ENCODE measurements at places on chromosomes 6 and 20.

GRCh38 chr6:3776881-3777507 is 25.5 kb upstream of the PXDC1 start:
- peak; percentile 23 for DNase-seq

DNA sequence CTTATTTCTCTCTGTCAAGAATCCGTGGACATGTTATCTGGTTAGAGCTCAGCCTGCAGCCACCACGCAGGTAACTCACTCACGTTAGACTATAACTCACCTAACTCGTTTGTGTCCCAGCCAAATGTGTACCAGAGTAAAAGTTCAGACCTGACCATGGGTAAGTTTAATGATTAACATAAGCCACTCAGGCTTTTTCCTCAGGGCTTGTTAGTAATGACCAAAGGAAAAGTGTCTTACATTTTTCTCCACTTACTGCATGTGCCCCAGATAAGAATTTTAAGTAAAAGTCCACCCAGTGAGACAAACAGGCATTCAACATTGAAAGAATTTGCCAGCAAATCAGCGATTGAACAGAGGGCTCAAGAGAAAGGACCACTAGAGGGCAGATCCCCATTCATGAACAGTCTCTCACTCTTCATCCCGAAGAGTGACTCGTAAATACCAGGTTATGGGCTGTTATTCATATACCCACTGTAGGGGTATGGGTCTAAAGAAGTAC is at the start of gene PKHD1:
TSS of gene PKHD1 (minus strand) at position 116 of the 502 bp plus-strand sequence. CDS start 2,680 bp downstream, outside the sequence.
- DNase-seq, result peak; percentile 63

- DNase-seq, result no peak
Observed at GRCh38 chr6:147106759-147107401, 97.3 kb upstream of the STXBP5 start.

DNA sequence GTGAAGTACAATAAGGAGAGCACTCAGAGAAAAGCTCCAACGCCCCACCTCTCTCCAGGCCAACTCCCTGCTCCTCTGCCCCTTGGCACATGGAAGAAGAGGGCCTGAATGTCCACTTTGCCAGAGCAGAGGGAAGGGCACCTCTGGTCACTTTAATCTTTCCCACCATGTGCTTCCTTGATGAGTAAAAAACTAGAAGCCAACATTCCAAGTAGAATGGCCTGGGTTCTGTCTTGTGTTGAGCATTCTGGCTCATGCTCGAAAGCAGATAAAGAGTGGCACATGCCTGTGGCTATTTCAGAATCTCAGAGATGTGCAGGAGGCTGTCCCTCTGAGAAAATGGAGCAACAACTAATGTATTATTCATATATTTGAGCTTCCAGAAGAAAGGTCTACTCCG is 177.4 kb upstream of the PLN start:
- DNase-seq, result no peak

DNA sequence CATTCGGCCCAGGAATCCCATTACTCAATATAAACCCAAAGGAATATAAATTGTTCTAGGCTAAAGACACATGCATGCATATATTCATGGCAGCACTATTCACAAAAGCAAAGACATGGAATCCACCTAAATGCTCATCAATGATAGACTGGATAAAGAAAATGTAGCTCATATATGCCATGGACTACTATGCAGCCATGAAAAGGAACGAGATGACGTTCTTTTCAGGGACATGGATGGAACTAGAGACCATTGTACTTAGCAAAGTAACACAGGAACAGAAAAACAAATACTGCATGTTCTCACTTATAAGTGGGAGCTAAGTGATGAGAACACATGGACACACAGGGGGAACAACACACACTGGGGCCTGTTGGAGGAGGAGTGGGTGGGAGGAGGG is 769.5 kb downstream of the TBC1D32 start:
- DNase-seq, result no peak

DNA sequence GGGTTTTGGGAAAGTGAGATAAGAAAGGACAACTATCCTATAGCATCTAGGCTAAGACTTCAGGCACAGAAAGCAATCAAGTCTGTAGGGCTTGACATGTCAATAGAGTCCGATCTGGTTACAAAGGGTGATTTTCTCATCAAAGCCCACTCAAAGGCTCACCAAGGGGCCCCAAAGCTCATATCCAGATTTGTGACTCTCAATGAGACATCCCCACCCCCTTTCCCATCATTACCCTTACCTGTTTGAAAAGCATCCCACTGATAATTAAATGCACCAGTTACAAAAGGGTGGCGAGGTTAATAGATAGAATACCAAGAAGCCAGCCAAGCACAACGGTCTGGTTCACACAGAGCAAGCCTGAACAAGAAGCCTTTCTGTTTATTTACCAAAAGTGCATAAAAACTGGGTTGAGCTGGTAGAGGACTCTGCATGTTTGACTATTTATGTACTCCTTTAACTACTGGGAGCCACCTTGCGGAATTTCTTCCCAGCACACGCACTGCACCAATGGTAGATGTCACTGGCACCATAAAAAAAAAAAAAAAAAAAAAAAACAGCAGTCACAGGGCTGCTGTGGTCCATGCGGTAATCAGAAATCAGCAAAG is 6.1 kb downstream of the JAG1 start:
- no peak for DNase-seq

- DNase-seq, result no peak
Observed at GRCh38 chr6:163958646-163959045, 544.1 kb downstream of the QKI start.

DNA sequence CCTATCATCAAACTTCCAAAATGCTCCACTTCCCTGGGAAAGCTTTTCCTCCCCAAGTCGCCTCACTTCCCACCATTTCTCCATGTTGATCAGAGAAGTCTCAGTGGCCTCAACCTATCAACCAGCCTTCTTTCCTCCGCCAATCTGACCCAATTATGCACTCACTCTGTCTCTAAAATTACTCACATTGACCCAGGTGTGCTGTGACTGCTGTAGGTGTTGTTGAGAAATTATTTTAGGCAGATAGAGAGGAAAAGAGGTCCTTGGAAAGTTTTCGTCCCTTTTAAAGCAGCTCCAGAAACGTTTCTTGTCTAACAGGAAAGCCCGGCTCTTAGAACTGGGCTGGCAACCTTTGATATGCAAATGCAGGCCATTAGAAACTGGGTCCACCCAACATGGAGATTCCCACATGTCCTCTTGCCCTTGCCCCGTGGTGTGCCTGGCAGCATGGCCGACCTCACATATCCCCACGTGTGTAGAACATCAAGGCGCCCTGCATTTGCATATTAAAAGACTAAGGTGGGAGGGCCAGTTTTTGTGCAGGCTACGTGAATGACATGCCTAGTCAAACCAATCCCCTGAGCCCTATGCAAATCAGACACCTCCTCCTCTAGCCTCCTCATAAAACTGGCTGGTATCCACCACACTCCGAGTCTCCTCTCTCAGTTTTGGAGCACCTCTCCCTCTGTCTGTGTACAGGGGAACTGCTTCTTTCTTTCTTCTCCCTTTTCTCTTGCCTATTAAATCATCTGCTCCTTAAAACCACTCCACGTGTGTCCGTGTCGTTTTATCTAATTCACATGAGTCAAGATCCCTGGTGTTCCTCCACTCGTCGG is 12.9 kb downstream of the IPCEF1 start:
- peak; percentile 11 for DNase-seq

DNA sequence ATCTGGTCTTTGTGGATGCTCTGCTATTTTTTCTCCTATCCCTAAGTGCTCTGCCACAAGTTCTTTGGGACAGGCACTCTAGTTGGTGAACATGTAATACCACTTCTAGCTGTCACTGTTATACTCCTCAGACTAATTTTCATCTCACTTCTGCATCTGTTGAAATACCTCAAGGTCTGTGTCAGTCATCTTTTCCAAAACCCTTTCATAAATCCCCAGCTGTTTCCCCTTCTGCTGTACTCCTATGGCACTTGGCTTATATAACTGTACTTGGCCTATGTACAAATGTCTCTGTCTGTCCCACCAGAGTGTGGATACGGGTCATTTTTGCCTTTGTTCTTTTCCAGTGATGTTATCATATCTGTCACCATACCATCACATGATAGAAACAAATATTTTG is 124.2 kb downstream of the FHL5 start:
- no peak for DNase-seq

DNA sequence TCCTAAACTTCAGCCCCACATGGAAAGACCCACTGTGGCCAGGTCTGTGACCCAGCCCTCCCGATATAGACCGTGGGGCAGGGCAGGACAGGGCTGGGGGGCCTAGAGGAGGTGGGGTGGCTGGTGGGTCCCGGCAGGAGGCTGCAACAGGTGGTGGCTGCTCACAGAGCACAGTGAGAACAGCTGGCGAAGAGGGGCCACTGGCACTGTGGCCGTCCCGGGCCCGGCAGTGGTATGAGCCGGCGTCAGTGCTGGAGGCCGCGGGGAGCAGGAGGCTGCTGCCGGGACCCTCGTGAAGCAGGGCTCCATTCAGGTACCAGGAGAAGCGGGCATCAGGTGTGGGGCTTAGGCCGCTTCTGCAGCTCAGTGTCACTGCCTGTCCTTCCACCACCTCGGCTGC is 13.4 kb downstream of the SIGLEC1 start:
- DNase-seq, result no peak
